LHCN-M2 (cell line): ENCODE measurements at places on chromosomes 1 and 21.

GRCh38 chr1:115911294-115911693, 65.0 kb upstream of the SLC22A15 start:
- DNase-seq: no peak

DNA sequence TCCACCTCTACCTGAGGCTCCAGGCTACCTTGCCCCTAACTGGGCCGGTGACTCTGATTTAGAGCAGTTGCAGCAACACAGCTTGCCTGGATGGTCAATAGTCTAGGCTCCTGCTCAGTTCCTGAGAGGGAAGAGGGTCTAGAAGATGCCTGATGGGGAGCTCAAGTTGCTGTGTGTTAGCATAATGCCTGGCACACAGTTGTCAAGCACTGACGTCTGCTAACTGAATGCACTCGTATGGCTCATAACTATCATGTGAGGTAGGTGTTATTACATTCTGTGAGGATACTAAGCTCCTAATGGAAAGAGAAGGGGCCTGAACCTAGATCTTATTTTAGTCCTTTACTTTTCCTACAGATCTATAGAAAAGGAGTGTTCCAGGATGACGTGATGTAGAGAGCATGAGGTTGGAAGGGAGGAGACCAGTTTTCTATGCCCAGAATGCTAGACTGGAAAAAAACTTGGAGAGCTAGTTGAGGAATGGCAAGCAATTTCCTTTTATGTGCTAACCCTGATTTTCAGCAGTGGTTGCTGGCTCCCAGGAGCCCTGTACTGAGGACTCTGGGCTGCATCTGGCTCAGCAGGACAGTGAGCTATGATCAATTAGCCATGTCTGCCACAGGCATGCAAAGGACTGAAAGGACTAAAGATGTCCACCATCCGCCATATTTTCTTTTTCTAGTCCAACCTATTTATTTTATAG, 30.0 kb downstream of the FAM78B start:
- DNase-seq: no peak

DNA sequence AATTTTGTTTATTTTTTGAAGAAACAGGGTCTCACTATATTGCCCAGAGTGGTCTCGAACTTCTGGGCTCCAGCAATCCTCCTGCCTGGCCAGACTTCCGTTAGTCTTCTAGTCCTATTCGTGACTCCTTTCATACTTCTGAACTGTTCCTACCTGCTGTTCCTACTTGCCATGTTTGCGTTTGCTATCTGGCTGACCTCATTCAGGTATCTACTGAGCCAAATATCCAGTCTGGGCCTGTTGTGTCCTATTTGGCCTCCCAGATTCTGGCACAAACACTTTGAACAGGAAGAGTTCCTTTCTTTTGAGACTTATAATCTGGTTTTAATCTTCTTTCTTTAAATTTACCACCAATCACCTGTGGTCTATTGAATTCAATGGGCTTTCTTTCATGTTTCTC, 6.9 kb upstream of the NR1I3 start:
- no peak for DNase-seq

- no peak for DNase-seq
These were observed 4.5 kb upstream of the KIAA1614 start for GRCh38 chr1:180908074-180908765.

DNA sequence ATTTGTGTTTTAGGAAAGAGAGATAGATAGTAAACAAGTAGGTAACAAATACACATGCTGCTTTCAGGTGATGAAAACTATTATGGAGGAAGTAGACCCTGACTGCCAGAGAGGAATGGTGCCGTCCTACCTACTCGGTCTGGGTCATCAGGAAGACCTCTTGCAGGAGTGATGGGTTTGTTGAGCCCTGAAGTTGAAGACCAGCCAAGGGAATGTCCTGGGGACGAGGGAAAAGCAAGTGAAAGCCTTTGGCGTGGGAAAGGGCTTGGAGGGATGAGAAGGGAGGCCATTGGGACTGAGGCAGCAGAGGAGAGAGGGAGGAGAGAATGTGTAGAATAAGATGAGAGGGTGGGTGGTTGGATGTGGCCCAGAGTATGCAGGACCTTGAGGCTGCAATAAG, 379.5 kb upstream of the USP24 start:
- no peak for DNase-seq

DNA sequence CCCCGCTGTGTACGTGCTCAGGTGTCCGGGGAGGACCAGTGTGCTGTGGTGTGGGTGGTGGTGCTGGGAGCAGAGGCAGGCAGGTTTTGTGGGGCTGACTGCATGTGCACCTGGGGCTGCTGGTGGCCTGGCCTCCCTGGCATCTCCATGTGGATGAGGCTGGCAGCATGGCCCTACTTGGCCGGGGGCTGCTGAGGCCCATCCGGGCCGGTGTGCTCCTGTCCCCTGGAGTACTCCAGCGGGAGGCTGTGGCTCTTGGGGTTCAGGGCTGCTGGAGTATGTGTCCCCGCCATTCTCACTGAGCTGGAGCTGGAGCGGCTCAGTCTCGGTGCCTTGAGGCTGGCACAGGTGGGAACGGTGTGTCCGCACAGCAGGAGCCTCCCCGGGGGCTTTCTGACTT, 20.8 kb upstream of the PEX10 start:
- DNase-seq: no peak

DNA sequence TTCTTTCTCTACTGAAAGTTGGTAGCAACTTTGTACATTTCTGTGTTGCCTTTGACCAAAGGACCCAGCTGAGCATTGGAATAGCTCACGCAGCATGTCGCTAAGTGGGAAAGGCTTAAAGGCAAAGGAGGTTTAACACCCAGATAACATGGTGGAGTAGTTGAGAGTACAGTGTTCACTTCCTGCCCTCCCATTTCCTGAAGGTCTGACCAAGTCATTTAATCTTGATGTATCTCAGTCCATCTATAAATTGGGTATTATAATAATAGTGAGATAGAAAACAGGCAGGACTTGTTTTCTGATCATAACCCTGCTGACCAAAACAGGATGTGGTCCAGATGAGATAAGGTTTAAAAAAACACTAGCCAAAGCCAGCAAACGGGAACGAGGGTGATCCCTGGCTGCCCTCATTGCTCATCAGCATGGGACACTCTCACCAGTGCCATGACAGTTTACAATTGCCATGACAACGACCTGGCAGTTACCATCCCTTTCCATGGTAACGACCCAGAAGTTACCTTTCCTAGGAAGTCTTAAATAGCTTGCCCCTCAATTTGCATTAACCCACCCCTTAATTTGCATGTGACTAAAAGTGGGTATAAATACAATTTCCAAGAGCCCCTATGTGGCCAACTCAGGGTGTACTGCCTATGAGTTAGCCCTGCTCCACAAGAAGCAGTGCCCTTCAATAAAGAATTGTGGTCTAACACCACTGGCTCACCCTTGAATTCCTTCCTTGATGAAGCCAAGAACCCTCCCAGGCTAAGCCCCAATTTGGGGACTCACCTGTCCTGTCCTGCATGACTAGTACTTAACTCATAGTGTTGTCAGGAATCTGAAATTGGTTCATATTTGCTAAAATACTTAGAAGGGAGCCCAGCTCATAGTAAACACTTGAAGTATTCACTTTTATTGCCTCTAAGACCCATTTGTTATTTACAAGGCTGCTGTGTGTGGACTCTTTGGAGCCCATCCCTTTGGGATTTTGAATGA, 28.4 kb upstream of the FHAD1 start:
- peak; percentile 58 for DNase-seq

DNA sequence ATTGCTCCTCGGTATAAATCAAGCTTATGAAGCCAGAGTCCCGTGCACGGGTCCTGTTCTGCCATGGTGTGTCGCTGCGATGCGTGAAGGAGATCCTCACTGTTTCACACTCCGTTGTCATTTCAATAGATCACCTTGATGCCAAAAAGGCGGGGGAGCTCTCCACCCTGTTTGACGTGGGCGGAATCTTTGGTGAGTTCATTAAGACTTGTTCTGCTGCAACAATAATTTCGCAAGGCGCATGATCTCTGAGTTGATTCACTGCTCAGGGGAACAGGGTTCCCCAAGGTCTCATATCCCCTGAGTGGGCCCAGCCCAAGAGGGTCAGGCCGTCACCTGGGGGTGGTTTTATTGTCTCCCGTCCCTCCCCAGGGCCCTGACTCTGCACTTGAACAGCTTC, 50.0 kb downstream of the SLC37A1 start:
- DNase-seq: no peak

DNA sequence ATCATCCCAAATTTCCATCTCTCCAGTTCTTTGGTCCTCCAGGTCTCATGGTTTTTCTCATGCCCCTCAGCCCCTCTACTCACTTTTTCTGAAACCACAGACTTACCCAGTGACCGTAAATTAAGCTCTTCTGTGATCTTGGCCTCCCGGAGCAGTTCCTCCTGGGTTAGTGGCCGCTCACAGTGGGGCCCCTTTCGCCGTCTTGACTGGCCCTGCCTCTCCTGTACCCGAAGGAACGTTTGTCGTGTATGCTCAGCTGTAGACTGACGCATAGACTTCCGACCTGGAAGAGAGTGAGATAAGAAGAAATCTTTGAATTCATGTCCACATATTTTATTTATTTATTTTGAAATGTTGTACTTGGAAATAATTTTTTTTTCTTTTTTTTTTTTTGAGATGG, 5.8 kb downstream of the VPS72 start:
- DNase-seq: no peak

DNA sequence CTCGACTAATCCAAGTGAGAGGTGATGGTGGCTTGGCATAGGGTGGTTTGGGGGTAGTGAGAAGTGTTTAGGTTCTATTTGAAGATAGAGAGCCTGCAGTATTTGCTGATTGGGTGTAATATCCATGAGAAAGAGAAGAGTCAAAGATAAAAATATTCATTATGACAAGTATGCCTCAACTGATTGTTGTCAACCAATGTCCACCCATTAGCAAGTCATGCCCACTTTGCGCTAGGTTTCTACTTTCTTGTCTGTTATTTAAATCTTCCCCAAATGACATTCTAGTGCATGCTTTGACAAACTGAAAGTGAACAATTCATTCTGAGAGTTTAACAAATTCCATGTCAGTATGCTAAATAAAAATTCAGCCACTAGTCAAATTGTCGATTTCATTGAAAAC, 3.8 kb upstream of the XCL1 start:
- no peak for DNase-seq

- DNase-seq: peak; percentile 50
These were observed 2.4 kb upstream of the TARS2 start for GRCh38 chr1:150484861-150485260.

- no peak for DNase-seq
These were observed 79.4 kb downstream of the PCSK9 start for GRCh38 chr1:55118651-55119329.

- no peak for DNase-seq
These were observed 627 bp downstream of the CERS2 start for GRCh38 chr1:150973836-150974579.

DNA sequence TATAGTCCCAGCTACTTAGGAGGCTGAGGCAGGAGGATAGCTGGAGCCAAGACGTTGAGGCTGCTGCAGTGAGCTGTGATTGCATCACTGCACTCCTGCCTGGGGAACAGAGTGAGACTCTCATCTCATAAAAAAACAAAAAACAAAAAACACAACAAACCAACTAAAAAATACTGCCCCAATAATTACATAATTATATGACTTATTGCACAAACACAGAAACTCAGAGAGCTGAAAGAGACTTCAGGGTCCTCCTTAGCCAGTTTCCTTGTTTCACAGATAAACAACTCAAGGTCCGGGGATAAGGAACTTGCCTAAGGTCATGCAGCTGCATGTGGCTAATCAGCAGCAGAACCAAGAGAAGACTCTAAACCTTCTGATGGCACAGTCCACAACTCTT, 11.9 kb downstream of the EXTL2 start:
- no peak for DNase-seq

DNA sequence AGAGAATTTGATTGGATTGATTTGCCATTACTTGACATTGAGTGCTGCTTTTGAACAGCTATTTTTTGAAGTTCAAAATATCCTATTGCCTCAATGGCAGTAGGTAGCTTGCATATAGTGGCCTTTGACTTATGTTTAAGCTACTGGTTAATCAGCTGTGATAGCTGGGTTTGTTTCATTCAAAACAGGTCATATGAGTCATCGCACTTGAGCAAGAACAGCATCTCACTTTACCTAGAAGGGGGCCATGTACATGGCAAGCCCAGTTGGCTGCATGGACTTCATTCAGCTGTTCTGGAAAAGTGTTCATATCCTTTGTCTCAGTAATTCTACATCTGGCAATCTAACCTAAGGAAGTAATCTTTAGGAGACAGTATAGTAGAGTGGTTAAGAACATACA, 29.0 kb upstream of the ARID1A start:
- DNase-seq: peak; percentile 52

DNA sequence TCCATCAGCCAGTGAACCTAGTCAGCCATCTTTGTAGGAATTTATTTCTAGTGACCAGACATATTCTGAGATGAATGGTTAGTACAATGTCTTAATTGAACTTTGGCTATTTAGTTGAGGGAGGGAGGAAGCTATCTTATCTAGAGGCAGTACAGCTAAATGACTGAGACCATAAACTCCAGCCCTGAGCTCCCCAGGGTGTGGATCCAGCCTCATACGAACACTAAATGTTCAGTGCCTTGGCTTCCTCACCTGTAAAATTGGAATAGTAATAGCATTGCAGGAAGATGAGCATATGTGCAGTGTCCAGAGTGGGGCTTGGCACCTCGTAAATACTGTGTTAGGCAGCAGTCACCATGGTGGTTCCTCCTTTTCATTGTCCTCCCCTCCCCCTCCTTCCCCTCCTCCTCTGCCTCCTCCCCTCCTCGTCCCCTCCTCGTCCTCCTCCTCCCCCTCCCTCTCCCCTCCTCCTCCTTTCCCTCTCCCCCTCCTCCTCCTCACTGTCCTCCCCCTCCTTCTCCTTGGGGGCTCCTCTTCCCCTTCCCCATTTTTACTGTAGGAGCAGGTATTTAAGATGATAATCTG, 108.2 kb downstream of the GALNT2 start:
- no peak for DNase-seq

GRCh38 chr1:180141381-180141934, 13.2 kb upstream of the QSOX1 start:
- DNase-seq: no peak

GRCh38 chr1:210618369-210618768, 289.7 kb downstream of the HHAT start:
- DNase-seq: no peak

GRCh38 chr1:174990382-174990999, 9.3 kb upstream of the CACYBP start:
- peak; percentile 77 for DNase-seq

GRCh38 chr1:36303244-36303643, 2.9 kb upstream of the SH3D21 start:
- no peak for DNase-seq

- DNase-seq: no peak
These were observed 139.9 kb downstream of the DPYD start for GRCh38 chr1:97780884-97781283.

- DNase-seq: no peak
These were observed 35.9 kb downstream of the CFHR5 start for GRCh38 chr1:197013234-197013633.

GRCh38 chr1:221925947-221926346, 184.1 kb upstream of the DUSP10 start:
- DNase-seq: no peak
